ENCODE measurements at places on chromosomes 11 and 22.

DNA sequence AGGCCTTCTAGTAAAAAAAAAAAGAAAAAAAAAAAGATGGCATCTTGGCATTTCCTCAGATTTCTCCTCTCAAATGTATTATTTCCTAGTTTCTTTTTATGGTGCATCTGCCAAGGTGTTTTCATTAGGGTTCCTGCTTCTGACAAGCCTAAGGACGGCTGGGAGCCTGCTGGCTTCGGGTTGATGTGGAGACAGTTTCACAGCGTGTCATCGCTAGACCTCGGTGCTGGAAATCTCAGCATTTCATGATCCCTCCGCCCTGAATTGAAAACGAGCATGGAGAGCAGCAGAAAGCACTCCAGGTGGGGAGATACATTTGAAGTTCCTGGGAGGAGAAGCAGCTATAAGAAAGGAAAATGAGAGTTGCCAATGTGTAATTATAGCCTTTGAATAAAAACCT, 283.9 kb upstream of the CNTN5 start:
- DNase-seq, result no peak

DNA sequence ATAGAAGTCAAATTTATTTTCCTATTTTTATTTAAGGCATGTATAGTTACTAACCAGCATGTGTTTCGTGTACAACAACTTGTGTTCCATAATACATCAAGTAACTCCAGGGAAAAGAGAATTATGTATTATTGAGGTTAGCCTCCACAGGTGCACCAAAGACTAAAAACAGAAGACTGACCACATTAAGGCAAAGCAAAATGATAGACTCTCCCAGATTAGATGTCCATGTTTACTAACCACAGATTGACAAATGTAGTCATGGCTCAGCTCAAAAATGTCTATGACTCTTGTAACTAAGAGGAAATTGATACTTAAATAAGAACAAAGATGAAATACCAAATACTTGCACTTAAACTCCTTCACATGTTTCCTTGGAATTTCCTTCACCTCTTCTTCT, 238.5 kb downstream of the METTL15 start:
- DNase-seq, result no peak

DNA sequence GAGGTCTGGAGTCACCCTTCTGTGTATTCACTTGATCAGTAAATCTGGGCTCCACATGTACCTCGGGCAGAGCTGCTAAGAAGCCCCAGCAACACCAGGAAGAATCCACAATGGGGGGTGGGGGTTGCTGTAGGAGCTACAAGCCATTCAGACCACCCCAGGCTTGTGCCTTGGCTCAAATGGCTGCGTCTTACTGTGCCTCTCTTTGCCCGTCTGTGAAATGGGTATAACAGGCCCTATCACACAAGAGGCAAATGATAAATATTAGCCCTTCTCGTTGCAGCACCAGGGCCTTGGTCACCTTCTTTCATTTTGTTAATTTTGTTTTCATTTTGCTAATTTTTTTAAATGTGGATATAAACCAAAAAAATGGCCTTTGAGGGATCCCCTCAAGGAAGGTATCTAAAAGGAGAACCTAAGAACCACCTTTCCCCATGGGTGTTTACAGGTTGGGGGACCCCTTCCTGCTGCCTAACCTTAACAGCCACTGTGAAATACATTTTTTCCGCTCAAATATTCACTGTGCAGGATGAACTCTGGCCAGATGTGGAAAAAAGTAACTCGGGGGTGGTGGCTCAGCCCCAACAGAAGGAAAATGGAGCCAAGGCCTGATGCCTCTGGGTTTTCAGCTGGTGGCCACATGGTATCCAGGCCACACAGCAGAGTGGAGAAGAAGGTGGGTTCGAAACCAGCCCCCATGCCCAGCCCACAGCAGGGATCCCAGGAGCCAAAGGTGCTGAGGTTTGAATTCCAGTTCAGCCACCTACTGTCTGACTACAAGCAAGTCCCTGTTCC, 284.0 kb downstream of the MN1 start:
- no peak for DNase-seq

DNA sequence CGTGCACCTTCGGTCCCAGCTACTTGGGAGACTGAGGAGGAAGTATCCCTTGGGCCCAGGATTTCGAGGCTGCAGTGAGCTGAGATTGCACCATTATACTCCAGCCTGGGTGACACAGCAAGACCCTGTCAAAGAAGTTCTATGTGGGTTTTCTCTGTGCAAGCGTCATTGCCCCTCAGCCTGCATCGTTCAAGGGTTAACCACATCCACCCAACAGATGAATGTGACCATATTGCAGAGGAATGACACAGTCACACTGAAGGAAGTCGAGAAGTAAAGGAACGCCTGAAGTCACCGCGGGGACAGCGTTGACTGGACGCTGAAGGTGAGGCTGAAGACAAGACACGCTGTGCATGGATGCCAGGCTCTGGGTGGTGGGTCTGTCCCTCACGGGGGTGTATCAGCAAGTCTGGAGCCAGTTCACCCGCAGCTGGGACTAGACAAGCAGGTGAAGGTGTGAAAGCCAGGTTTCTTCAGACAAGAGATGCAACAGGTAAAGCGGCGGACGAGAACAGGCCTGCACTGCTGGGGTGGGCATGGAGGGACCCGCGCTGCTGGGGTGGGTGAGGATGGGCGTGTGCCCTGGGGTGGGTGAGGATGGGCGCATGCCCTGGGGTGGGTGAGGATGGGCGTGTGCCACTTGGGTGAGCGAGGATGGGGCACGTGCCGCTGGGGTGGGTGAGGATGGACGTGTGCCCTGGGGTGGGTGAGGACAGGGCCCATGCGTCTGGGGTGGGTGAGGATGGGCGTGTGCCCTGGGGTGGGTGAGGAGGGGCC, 36.5 kb upstream of the TOLLIP start:
- no peak for DNase-seq

DNA sequence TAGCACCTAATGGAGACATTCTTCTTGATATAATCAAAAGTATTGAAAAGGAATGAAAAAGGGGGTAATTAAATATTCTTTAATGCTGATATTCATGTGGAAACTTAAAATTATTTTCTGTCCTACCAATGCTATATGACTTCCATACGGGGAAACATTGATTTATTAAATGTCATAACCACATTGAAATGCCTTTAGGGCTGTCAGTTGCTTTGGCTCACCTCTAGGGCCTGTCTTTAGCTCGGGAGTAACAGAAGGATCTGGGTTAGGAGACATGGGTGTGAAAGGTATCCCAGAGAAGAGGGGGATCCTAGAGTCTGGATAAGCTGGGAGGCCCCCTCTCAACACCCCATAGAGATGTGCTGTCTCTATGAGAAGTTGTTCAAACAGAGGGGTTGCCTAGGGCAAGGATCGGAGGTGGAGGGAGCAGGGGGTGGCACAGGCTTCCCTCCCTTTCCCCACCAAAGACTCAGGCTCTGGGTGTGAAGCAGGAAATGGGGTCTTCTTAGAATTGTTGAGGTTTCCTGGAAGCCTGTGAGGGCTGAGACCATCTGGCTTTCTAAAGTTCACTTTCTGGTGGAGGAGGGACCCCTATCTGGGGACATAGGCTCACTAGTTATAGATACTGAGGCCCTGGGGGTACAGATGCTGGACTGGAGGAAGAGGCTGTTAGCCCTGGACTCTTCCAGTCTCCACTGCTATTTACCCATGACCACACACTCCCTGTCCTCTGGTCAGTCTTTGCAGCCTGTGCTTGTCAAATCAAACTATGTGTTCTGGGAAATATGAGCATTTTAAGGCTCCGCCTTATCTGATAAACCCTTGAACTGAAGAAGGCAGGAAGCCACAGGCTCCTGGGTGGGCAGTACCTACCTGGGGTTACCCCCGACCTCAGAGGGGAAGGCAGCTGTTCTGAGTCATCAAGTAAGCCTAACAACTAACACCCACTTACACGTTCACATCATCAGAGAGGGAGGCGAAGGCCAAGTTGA, 55.8 kb upstream of the RRAS2 start:
- DNase-seq, result peak; percentile 52

- DNase-seq, result no peak
These were observed 14.4 kb upstream of the SORL1 start for GRCh38 chr11:121437686-121438078.

DNA sequence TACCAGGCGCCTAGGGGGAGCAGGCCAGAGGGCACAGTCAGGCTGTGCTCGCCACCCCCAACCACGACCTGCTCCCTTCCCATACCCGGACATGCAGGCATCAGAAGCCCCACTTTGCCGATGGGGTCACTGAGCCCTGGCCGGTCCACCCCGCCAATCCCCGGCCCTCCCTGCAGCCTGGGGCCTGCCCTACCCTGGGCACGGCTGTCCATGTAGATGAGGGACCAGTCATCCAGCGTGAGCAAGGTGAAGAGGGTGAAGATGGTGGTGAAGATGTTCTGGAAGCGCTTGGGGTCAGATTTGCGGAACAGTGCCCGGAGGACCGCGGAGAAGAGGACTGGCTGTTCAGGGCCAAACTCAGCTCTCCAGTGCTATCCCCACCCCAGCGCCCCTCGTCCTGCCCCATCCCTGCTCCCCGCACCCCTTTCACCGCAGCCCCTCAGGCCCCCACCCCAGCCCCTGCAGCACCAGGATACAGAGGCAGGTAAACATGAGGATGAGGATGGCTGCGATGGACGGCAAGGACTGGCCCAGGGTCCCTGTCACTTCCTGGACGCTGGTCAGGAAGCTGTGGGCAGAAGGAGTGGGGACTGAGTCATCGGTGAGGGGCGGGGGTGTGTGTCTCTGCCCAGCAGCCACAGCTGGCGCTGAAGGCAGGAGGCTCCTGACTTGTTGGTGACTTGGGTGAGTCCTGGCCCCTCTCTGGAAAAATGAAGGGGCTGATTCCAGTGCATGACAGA, 5.5 kb downstream of the CATSPER1 start:
- no peak for DNase-seq

- no peak for DNase-seq
These were observed 15.3 kb upstream of the RAB30 start for GRCh38 chr11:83087035-83087434.

- DNase-seq, result no peak
These were observed 117.4 kb upstream of the B3GAT1 start for GRCh38 chr11:134529212-134530096.
